Esophagus squamous epithelium (tissue), 5 donors: ENCODE measurements at places on chromosomes 6 and 20.

- DNase-seq: no peak
These were observed 238.6 kb downstream of the LRFN2 start for GRCh38 chr6:40348591-40348990.

DNA sequence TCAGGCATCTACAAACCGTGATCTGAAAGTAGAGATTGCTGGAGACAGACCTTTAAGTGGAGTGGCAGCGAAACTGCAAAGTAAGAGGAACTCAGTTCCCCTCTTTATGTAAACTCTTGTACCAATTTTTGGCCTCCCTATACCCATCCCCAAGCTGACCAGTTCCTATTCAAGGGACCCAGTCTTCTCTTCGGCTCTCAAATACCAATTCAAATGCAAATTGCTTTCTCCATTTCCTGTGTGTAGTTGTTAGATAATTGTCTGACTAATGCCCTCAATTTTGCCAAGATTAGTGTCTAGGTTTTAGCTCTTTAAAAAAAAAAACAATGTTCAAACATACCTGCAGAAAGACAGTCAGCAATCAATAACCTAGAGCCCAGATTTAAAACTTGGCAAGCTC lies 150.9 kb downstream of the EYA4 start:
- no peak for DNase-seq

DNA sequence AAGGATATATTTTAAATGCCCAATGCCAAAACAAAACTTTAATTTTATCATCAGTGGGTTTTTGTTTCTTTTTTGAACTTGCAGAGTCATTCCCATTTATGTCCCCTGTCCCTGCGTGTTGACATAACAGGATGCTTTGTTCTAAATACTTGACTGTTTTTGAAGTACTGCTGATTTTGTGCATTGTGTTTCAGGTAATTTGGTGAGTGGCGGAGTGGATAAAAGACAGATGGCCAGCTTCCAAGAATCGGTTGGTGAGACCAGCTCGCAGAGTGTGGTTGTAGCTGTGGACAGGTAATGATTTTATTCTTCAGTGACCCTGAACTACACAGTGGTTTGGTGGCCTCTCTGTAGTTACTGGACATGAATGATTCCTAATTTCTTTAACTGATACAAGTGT lies 50.5 kb upstream of the CSE1L start:
- DNase-seq: no peak

GRCh38 chr20:62804627-62805154 lies at the start of gene OGFR:
OGFR (plus strand) TSS chr20:62804835; CDS start chr20:62804860, 25 bp downstream.
- no peak for DNase-seq

DNA sequence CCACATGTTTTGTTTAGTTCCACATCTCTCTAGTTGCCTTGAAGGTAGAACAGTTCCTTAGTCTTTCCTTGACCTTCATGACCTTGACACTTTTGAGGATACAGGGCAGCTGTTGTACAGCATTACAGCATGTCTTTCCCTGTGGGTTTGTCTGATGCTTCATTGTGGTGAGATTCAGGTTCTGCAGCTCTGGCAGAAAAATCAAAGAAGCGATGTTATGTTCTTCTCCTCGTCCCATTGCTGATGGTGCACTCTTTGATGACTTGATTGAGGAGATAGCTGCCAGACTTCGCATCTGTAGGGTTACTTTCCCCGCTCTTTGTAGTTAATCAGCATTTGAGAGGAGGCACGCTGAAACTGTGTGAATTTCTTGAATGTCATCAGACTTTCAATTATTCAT lies 12.0 kb downstream of the CEBPB start:
- no peak for DNase-seq

- DNase-seq: no peak
These were observed 182.9 kb downstream of the LY86 start for GRCh38 chr6:6771224-6771945.

DNA sequence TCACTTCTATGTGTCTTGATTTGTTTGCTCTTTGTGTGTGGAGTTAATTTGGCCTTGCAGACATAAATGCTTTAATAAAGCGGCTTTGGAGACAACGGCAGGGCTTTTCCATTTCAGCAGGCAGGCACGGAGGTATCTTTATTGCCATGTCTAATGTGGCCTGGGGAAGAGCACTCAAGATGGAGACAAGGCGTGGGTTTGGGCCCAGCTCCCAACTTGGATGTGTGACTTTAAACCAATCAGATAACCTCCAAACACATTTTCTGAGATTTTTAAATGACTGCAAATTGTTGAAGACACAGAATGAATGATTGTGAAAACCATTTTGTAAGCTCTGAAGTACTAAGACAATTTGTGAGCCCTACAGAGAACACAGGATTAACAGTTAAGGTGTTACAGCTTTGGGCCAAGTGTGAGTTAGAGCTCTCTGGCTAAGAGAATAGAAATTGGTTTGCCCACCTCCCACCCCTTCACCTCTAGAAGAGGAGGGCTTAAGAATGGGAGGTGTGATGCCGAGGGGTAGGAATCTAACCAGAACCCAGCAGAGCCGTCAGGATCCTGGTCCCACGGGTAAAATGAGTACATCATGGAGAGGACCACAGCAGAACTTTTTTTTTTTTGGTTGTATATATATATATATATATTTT lies 9.0 kb downstream of the DYNLT1 start:
- no peak for DNase-seq

GRCh38 chr6:4913705-4914419 lies 90.0 kb downstream of the RPP40 start:
- DNase-seq: no peak

DNA sequence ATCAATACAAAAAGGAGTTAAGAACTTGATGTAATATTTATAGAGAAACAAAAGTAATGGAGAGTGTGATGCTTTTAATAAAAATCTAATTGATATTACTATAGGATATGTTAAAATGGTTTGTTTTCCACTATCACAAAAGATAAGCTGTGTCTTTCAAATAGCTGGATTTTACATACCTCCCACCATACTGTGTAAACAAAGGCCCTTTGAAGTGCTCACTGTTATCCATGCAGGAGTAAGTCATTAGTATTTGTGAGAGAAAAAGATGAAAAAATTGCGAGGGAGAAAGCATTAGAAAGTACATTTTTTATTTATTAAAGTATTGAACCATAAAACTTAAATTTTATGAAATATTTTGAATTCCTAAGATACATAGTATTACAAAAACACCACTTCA lies 733.0 kb downstream of the GRIK2 start:
- no peak for DNase-seq

DNA sequence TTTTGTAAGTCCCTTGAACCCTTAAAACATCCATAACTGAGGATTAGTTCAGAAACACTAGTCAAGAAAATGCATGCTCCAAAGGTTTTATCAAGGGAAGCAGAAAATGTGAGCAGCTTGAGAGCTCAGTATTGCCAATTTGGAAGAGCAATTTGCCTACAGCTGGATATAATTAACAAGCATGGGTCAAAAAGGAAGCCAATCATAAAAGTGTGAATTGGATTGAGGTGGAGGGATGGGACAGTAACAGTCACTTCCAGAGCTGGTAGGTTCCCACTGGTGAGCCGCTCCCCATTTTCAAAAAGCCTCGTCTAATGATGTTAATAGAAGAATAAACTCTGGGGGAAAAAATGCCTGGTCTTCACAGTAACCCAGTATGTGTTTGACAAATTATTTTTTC lies 5.0 kb upstream of the PTPRK start:
- DNase-seq: no peak

DNA sequence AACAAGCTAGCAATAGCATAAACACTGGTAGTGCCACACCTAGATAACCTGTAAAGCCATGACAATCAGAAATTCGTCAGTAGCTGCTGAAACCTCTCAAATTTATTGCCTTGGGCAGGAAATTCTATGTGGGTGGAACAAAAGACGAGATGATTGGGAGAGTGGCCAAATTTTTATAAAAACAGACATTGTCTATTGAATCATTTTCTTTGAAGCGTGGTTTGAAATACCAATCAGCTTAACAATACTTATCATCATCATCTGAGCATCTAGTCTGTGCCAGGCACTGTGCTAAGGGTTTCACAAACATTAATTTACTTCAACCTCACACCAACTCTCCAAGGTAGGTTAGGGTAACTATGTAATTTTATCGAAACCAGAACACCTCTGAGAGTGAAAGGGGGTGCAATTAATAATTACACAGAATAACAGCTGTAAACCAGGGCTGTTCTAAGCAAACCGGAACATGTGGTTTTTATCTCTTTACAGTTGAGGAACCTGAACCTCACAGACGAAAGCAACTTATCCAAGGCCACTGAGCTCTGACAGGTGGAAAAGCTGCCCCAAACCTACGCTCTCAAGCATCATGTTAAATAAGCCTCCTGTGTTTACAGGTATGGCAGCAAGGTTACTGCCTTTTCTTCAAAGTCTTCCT lies 43.4 kb downstream of the NHSL1 start:
- DNase-seq: no peak

DNA sequence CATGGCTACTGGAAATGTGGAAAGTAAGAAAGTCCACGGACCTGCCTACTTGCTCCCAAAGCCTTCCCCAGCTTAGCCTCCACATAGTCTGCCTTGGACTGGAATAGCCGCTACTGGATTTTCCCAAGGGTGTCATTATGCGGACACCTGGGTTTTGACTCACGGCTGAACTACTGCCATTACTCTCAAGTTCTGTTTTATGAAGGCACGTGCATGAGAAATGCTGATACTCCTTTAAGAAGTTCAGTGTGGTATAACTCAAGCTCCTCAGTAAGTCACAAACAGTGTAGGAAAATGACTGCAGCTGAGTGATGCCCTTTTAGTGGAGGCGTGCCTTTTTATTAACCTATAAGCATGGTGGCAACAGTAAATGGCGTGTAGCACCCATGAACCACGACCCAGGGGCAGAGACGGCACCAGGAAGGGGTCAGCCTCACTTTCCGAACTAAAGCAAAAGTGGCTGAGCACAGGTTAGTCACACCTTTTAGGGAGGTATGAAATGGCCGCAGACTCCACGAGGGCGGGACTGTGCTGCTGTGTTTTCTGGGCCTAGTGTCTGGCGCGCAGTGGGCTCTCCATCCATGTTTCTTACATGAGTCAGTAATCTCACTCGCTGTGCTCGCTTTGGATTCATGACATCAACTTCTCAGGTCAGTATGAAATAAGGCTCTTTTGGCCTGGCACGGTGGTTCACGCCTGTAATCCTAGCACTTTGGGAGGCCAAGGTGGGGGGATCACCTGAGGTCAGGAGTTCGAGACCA lies 23.9 kb downstream of the PSMG4 start:
- DNase-seq: no peak

DNA sequence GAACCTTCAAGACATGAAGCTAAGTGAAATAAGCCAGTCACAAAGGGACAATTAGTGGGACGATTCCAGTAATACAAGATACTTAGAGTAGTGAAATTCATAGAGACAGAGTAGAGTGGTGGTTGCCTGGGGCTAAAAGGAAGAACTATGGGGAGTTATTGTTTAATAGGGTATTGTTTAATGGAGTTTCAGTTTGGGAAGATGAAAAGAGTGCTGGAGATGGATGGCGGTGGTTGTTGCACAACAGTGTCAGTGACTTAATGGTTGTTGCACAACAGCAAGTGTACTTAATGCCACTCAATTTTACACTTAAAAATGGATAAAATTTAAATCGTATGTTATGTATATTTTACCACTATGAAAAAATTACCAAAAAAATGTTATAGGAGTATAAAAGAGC lies 209.7 kb upstream of the TENT5A start:
- DNase-seq: no peak

GRCh38 chr6:67358241-67358640 lies 1276.8 kb upstream of the ADGRB3 start:
- DNase-seq: no peak

DNA sequence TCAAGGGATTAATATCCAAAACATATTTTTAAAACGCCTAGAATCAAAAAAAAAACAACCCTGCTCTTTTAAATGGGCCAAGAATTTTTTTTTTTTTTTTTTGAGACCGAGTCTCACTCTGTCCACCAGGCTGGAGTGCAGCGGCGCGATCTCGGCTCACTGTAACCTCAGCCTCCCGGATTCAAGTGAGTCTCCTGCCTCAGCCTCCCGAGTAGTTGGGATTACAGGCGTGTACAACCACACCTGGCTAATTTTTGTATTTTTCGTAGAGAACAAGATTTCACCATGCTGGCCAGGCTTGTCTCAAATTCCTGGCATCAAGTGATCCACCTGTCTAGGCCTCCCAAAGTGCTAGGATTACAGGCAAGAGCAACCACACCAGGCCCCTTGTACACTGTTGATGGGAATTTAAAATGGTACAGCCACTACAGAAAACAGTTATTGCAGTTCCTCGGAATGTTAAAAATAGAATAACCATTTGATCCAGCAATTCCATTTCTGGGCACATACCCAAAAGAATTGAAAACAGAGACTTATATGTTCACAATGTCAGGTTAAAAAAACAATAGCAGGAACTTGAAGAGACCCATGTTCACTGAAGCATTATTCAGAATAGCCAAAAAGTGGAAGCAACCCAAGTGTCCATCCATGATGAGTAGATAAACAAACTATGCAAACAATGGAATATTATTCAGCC lies 3.1 kb upstream of the MYL9 start:
- DNase-seq: no peak

GRCh38 chr20:53695797-53696527 lies 102.3 kb upstream of the ZNF217 start:
- DNase-seq: no peak

- no peak for DNase-seq
These were observed 78.3 kb upstream of the CLDN20 start for GRCh38 chr6:155185544-155185943.

- DNase-seq: no peak
These were observed 170.7 kb downstream of the MYLK4 start for GRCh38 chr6:2579804-2580570.

DNA sequence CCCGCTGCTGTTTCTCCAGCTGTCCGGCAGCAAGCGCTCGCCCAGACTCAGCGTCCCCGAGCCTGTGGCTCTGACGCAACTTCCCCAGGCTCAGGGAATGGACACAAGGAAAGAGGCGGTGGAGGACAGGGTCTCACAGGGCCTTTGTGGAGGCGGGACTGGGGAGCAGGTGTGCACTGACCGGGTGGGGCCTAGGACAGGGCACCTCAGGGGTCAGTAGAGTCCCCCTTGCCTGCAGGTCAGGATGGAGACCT lies 20.0 kb downstream of the LAMA5 start:
- DNase-seq: no peak

DNA sequence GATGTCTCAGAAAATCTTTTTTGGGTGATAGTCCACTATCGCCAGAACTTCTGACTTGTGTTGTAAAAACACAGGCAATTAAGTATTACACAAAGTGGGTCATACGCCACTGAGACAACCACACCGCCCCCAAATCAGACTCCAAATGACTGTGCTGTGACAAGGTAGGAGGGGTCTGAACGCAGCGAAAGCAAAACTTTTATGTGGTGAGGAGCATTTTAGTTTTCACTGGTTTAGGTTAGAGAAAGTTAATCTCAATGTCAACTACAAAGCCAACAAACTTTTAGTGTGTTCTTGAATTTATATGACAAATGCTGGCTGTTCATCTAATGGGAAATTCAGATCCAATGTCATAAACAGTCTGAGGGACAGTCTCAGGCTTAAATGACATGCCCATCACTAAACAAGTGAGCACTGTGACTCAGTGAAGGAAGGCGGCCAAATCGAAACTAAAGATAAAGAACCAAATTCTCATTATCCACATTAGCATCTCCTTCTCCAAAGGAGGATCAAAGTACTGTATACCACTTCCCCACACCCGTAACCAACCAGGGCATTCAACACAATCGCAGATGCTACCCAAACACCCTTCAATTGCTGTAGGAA lies 186.7 kb downstream of the GJA10 start:
- DNase-seq: no peak

- DNase-seq: no peak
These were observed 76.7 kb downstream of the PREP start for GRCh38 chr6:105326216-105326615.
